ENCODE measurements at places on chromosomes 12 and 14.

- DNase-seq, result no peak
Observed at GRCh38 chr14:73437206-73437605, 21.1 kb downstream of the NUMB start.

DNA sequence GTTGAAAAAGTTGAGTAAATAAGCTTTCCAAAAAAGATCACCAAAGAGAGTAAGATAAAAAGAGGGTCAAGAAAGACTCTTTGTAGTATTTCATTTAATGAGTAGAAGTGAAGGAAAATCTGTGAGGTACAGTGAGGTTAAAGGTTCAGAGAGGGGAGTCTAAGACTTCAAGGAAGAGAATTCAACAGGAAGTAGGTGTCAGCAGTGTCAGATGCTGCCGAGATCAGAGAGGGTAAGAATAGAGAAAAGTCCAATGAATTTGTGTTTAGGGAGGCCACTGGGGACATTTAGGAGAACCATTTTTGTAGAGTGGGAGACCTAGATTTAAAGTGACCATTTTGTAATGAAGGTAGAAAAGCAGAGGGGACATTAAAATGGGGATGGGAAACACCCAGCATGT, 71.6 kb upstream of the KRAS start:
- no peak for DNase-seq

DNA sequence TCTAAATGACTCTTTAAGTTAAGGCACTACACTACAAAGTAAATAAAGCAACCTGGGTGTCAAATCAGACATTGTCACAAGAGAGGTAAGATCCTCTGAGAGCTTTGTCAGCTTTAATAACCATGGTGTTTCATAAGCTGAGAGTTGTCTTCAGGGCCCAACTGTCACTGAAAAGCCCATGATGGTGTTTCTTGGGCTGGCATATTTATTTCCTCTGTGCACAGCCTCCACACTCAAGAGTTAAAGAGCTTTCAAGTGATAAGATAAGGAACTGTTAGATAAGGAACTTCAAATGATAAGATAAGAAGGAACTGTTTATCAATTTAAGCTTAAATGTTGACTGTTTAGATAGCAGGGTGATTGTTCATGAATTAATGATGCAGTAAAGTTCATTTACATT, 495.4 kb downstream of the TMEM117 start:
- no peak for DNase-seq

DNA sequence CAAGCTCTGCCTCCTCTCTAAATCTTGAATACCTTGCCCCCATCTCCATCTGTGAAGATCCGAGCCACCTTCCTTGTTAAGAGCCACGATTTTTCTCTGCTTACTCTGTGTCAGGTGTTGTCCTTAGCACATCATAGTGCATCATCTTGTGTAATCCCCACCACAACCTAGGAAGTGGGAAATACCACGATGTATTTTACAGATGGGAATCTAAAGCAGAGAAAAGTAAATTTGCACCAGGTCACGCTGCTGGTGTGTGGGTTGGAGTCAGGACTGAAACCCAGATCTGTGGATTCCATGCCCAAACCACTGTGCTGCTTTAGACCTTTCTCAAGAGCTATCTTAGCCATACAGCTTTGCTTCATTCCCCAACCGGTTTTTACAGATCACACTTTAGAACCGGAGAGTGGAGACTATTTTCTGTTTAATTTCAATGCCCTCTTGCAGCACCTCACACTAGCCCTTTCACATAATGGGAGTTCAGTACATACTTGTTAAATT, 94.6 kb downstream of the PPM1A start:
- DNase-seq, result no peak

GRCh38 chr14:64541972-64542835, 1.7 kb downstream of the HSPA2 start:
- no peak for DNase-seq

DNA sequence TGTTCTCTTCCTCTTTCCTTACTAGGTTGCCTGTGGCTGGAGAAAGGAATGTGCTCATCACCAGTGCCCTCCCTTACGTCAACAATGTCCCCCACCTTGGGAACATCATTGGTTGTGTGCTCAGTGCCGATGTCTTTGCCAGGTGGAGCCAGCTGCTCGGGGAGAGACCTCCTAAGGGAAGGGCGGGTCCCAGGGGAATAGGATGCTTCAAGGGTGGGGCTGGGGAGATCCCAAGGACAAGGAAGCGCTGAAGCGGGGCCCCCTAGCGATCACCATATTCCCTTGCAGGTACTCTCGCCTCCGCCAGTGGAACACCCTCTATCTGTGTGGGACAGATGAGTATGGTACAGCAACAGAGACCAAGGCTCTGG, 10.2 kb downstream of the MARS1 start:
- DNase-seq, result no peak

- DNase-seq, result no peak
Observed at GRCh38 chr12:111597831-111598636, 1.1 kb downstream of the ATXN2 start.

- no peak for DNase-seq
Observed at GRCh38 chr14:89881839-89882238, 72.7 kb downstream of the EFCAB11 start.

DNA sequence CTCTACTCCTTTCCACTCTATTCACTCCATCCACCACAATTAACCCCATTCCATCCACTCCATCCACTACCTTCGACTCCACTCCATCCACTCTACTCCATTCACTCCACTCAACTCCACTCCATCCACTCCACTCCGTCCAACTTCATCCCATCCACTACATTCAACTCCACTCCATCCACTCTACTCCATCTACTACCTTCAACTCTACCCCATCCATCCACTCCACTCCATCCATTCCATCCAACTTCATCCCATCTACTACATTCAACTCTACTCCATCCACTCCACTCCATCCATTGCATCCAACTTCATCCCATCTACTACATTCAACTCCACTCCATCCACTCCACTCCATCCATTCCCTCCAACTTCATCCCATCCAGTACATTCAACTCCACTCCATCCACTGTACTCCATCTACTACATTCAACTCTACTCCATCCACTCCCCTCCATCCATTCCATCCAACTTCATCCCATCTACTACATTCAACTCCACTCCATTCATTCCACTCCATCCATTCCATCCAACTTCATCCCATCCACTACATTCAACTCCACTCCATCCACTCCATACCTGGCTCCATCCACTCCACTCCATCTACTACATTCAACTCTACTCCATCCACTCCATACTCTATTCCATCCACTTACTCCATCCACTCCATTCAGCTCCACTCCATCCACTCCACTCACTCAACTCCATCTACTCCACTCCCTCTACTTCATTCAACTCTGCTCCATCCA, 16.4 kb downstream of the HNF1A start:
- no peak for DNase-seq

GRCh38 chr12:31591380-31591901, 505 bp upstream of the DENND5B start:
- DNase-seq, result no peak

- DNase-seq, result peak; percentile 53
Observed at GRCh38 chr14:59422069-59422881, 42.9 kb downstream of the GPR135 start.

DNA sequence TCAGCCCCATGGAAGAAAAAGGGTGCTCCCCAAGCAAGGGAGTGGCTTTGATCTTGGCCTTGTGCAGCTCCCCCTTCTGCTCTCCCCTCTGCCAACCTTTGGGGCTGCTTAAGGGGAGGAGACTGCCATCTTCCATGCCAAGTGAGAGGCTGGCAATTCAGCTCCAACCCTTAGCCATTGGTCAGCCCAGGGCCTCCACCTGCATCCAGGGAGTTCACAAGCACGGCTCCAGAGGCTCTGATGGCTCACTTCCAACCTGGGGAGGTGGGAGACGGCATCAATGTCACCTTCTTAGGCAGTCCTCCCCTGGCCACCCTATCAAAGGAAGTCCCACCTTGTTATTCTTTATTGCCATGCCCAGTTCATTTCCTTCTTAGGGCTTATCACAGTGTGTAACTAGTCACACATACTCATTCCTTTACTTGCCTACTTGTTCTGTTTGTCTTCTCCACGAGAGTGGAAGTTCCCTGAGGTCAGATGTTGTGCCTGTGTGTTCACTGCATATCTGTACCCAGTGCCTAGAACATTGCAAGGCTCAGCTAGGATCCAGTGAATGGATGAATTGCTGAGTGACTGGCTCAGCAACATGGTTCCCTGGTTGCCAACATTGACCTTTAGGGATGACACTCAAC, 5.0 kb downstream of the HDAC7 start:
- DNase-seq, result no peak

DNA sequence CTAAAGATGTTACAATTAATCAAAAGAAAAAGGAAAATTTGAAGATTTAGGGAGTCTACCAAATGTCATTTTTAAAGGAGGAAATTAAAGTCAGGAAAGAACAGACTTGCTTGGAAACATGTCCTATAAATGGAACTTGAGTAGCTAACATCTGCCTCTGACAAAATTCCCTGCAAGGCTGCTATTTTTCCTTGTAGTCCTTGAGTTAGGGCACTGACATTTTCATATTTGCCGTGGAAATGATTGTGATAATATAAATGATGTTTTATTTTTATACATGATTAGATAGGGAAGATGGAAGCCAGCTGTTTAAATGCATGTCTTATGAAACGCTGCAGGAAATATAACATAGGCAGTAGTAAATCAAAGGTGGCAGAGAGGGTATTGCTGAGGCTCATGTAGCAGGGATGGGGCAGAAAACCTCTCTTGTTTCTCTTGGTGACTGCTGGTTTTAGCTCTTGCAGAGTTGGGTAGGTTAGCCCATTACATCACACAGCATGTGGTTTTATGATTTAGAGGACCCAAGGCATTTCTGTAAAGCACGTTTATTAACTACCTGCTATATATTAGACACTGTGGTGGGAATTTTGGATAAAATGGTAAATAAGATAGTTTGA, 21.7 kb downstream of the NUBPL start:
- no peak for DNase-seq

GRCh38 chr12:104357421-104357952, 53.9 kb downstream of the EID3 start:
- no peak for DNase-seq

- no peak for DNase-seq
Observed at GRCh38 chr12:10669533-10669932, 4.3 kb downstream of the STYK1 start.

GRCh38 chr14:85644211-85644610, 114.3 kb downstream of the FLRT2 start:
- no peak for DNase-seq

DNA sequence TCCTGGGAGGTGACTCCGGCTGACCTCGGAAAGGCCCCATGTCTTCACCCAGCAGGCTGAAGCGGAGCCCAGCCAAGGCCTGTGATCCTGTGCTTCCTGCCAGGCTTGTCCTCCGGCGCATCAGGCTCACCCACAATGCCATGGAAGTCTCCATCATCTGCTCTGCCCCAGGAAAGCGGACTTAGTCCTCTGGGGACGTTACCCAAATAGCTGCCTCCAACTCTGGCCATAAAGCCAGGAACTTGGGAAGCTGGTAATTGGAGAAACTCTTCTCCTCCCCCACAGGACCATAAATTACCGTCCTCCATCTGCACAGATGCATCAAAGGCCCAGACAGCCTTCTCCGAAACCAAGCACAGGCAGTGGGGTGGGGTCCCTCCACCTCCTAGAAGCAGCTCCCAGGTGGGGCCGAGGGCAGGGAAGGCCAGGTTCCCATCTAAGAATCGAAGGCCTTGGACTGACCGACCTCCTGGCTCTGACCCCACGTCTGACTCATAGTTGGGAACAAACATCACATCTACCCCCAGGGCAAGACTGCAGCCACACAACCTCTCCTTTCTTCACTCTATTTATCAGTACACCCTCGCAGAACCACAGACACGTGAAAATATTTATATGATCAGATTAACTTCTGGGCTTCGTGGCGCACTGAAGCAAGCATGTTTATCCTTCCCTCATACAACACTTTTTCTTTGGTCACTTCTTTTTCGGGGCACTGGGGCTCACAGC, 56.4 kb downstream of the PITPNM2 start:
- no peak for DNase-seq

GRCh38 chr14:22838631-22839041, 2.3 kb downstream of the MMP14 start:
- DNase-seq, result no peak

- no peak for DNase-seq
Observed at GRCh38 chr12:93823616-93824391, 146.6 kb downstream of the CRADD start.

- DNase-seq, result no peak
Observed at GRCh38 chr14:44108601-44109000, 398.5 kb downstream of the FSCB start.

- DNase-seq, result peak; percentile 85
Observed at GRCh38 chr12:53508534-53509170, 1.4 kb upstream of the NPFF start.

DNA sequence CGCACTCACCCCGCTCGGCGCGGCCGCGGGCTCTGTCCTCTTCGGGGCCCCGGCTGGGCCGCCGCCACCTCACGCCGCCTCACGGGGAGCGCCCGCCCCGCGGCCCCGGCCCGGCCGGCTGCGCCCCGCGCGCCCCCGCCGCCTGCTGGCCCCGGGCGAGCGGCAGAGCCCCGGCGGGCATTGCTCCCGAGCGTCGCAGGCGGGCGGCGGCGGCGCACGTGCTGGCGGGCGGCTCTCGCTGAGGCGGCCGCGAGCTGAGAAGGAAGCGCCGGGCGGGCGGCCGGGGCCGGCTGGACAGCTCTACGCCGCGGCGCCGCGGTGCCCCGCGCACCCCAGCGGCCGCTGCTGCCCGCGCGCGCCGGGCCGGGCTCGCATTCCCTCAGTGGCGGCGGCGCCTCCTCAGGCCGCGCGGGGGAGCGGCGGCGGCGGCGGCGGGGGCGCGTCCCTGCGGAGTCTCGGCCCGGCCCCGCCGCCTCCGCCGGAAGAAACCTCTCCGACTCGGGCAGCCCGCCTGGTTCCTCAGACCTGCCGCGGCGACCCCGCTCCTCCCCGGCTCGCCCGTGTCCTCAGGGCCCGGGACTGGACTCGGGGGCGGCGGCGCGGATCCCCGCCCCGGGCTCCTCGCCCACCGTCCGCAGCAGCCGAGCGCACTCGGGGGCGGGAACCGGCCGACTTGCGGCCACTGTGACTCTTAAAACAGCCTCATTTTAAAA, at the start of gene PITPNM2:
TSS of gene PITPNM2 (minus strand) at position 347 of the 713 bp plus-strand sequence. CDS start 116,500 bp downstream, outside the sequence.
- no peak for DNase-seq

- DNase-seq, result no peak
Observed at GRCh38 chr12:115042341-115042740, 358.4 kb upstream of the TBX3 start.

DNA sequence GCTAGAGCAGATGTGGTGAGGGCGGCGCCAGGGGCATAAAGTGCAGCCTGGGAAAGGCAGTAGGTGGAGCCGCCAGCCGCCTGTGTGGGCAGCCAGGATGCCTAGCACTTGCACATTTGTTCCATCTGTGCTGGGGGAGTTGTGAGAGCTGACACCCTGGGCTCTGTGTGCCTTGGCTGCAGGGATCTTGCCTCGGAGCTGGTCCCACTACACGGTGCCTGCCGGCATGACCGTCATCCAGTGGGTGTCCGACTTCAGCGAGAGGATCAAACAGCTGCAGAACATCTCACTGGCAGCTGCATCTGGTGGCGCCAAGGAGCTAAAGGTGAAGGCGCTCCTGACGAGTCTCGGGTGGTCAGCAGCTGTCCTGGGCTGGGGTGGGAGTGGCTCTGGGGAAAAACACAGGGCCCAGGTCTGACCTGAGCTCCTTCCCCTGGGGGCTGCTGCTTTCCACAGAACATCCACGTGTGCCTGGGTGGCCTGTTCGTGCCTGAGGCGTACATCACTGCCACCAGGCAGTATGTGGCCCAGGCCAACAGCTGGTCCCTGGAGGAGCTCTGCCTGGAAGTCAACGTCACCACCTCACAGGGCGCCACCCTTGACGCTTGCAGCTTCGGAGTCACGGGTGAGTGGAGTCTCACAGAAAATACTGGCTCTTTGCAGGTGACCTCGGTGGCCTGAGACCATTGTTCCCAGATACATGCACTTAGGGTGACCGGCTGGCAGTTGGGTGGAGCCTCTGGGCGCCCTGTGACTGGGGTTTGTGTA, 37.4 kb downstream of the HSP90AA1 start:
- no peak for DNase-seq

- no peak for DNase-seq
Observed at GRCh38 chr12:118175823-118176447, 40.0 kb downstream of the PEBP1 start.
